ENCODE measurements at places on chromosomes 11 and 22.

- DNase-seq: no peak
Observed at GRCh38 chr11:31699066-31699465, 112.1 kb downstream of the PAX6 start.

GRCh38 chr22:44440224-44441160 lies 57.5 kb downstream of the RTL6 start:
- no peak for DNase-seq

GRCh38 chr11:123799438-123799837 lies 6.7 kb downstream of the OR6M1 start:
- no peak for DNase-seq

DNA sequence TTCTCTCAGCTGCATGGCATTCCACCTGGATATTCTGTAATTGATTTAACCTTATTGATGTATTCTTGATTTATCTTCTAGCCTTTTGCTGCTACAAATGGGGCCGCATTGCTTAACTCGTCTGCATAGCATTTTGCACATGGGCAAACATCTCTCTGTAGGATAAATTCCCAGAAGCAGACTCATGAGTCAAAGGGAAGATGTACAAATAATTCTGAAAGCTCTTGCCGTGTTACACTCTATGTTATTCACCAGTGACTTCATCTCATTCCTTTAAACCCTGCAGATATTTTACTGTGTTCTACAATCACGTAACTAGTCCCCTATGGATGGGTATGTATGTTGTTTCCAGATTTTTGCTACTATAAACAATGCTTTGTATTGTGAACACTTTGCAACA lies 112.7 kb downstream of the SEZ6L start:
- no peak for DNase-seq

DNA sequence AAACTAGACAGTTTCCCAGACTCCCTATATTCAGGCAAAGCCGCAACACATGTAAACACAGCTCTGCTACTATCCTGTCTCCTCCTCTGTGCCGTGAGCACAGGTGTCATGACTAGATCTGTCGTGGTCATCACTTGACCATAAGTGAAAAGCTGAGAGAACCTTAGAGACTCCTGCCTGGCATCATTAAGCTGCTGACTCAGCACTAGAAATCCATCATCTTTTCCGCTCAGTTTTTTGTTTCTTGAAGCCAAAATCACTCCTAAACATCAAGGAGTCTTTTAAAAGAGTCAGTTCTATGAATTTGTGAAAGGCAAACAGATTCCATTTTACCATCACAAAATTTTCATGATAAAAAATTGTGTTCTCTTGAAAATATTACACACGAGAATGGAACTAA lies 102.5 kb upstream of the TP53AIP1 start:
- no peak for DNase-seq

DNA sequence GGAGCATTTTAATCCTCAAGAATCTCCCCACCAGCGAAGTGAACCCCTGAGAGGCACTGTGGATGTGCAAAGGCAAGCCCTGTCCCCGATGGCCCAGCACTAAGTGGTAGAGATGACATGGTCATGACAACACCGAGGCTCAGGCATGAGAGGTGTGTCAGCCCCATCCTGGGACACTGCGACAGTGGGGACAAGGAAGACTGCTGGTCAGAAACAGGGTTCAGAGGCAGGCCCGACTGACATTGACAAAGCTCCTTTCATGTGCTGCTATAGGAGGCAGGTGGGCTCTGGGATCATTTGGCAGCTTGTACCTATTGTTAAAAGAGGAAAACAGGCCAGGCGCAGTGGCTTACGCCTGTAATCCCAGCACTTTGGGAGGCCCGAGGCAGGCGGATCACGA lies 54.3 kb upstream of the MYEOV start:
- DNase-seq: no peak

GRCh38 chr11:31606893-31607292 lies 97.3 kb downstream of the ELP4 start:
- no peak for DNase-seq

DNA sequence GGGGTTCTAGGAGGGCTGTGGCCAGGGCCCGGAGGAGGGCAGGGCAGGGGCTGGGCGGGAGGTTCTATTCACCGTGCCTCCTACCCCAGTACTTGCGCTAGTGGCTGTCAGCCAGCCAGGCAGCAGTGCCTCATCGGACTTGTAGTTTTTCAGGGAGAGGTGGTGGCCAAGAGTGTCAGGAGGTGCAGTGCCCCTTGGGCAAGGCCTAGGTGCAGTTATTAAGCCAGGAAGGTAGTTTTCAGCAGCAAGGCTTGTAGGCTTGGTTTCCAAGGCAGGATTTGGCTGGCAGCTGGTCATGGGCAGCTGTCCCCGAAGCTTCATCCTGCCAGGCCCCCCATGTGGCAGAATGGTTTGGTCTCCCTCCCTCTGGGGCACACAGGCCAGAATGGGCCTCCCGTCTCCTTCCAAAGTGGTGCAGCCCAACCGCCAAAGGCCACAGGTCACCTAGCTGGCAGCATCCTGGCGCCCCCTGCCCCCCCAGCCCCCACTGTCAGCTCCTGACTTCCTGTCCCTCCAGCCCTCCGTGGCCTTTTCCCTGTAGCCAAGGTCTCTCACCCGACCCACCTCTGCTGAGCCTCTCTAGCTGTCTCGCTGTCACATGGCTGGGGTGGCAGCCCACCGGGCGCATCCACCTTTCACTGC lies 8.5 kb downstream of the CCDC88B start:
- no peak for DNase-seq
